ENCODE measurements at places on chromosomes 2 and 18.
A peak's percentile ranks its signal among the peaks of the same experiment; 100 is the strongest.

DNA sequence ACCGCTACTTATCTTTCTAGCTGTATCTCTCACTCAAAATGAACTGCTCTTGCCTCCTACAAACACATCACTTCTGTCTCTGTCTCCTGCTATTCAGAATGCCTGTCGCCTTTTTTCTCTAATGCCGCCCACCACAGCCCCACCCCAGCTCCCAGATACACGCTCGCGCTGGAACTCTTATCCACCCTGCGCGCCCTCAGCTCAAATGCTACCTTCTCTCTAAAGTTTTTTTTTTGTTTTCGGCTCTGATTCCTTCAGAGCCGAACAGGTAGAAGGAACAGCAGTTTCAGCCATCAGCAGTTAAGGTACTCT lies 3.9 kb upstream of the SOS1 start:
- no peak for DNase-seq

DNA sequence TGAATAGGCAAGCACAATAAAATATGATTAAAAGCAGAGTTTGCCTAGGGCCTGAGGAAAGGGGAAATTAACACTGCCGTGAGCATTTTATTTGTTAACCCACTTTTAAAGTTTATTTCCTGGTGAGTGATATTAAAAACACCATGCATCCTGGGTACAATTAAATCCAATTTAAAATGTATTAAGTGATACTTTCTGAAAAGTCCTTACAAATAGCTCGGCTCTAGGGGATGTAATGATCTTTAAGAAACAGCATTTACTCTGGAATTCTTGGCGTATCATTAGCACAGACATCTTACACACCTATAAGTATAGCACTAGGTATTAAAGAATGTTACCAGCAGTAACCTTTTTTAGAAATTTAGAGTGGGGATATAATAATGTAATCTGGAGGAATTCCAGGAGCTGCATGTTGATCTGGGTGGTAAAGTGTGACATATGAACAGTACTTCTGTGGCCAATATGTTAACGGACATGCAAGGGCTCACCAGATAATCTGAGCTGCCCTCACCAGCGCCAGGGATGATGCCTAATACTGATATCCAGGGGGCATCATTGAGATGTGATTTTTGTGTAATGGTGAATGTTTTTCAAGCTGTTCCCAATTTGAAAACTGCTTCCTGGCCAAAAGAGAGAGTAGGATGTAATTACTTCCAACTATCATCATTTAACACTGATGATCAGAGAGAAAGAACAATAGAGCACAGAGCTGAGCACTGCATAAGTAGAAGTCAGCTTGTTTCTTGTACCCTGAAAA lies 235.9 kb downstream of the DSEL start:
- no peak for DNase-seq

- DNase-seq = no peak
These were observed 34.1 kb downstream of the ZNF407 start for GRCh38 chr18:74631623-74632350.

- no peak for DNase-seq
These were observed 9.5 kb downstream of the PNO1 start for GRCh38 chr2:68167186-68167585.

DNA sequence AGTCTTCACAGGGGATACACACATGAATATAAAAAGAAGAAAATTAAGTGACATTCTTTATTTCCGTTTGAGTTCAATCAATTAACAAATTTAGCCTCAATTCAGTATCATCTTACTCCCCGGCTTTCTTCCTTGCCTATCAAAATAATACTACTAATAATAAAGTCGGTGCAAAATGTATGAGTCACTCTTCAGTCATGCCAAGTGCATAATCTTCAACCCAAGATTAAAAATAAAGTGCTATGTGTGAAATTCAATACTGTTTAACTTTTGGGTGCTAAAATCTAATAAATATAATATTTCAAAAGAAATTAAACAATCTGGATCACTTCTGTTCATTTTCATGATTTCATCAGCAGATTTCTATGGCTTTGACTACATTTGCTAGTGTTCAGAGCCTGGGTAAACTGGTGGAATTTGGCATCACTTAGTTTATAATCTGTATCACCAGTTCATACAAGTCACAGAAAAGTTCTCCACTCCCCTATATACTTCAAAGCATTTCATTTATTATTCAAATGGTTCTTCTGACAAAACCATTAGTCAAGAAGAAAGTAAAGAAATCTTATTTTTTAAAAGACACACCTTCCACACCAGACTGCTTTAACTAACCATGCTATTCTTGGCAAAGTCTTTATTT lies 183.6 kb downstream of the THADA start:
- DNase-seq = no peak

GRCh38 chr2:224650815-224651439 lies 65.2 kb downstream of the CCDC195 start:
- DNase-seq = peak; percentile 36
